ENCODE measurements at places on chromosomes 2 and 18.

GRCh38 chr2:160054984-160055725 lies 7.3 kb downstream of the PLA2R1 start:
- no peak for DNase-seq

DNA sequence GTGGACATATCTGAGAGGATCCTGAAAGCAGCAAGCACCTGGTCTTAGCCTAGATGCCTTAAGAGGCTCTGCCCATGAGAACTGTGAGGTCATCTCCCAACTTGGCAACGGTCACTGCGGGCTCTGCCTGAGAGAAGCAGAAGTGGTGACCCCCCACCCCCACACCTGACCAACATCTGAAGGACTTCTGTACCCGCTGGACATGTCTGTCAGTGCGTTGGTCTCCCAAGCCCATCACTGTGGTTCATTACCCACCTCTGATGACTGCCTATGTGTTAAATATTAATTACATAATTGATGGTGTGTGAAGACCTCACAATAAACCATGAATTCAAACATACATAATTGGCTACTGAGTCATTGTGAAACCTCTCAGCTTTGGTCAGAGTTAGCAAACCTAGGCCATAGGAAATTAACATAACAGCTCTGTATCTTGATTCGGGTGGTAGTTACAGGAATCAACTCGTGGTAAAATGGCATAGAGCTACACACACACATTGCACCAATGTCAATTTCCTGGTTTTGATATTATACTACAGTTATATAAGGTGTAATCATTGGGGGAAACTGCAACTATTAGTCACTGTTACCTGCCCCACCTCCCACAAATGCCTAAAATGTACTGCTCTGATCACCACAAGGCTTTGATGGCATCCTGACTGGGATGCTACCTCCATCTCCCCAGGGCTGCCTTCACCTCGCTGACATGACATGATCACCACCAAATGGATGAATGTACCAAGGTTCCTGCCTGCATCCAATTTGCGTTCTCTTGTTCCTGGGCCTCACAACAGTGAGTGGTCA lies 4.3 kb upstream of the GALNT1 start:
- no peak for DNase-seq

DNA sequence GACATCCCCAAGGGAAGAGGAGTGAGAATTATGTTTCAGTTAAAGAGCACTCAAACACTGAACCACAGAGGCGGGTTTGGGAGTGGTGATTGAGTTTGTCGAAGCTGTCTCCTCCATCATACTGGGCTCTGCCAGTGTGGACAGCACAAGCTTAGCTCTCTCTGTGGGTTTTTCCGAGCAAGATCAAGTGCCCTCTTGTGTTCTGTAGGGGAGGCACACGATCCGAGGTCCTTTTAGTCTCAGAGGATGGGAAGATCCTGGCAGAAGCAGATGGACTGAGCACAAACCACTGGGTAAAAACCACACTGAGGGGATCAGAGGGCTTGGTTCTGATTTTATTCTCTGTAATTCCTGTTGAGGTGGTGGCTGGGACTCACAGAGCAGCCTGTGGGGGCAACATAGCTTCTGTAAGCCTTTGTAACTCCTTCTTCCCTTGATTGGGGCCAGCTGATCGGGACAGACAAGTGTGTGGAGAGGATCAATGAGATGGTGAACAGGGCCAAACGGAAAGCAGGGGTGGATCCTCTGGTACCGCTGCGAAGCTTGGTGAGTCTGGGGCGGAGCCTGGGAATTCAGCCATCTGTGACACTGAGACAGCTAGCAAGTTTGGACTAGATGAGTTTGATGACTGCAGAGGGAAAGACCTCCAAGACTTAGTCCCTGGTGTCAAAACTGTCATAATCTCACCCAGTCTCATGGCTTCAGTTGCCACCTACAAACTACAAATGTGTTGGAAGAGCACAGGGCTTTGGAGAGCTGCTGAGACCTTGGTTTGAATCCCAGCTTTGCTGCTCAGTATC lies 2.0 kb downstream of the NAGK start:
- DNase-seq, result no peak

GRCh38 chr2:128232965-128233789 lies 85.5 kb downstream of the HS6ST1 start:
- DNase-seq, result peak; percentile 79

GRCh38 chr2:151315381-151315903 lies 26.0 kb upstream of the NMI start:
- DNase-seq, result no peak

DNA sequence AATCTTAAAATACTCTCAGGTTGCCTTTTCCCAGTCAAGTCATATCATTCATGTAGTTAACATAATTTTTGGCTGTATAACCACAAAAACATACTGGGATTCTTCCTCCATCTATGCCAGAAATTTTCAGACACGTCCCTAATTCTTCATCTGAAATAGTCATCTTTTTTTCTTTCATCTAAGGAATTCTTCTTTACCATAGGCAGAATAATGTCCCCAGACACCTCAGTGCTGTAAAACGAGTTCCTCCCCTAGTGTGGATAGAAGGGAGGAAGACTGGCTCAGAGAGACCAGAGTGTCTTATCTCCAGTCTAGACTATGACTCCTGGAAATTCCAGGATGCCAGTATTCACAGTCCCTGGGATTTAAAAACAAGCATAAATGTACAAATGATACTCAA lies 127.8 kb downstream of the MREG start:
- no peak for DNase-seq

GRCh38 chr2:85251070-85251616 lies 76.6 kb downstream of the TGOLN2 start:
- no peak for DNase-seq

DNA sequence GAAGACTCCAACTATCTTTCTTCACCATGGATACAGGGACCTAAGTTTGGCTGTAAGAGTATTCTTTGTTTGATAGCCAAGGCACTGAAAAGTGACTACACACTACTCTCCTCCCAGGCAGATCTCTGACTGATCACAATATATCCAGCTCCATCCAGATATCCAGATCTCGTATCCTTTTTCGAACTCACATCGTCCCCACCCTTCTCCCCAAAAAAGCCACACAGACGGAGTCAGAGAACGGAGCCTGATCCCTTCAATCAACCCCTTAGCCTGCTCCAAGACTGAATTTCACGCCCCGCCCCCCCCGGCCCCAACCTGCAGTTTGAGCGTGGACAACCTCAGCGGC lies 533 bp downstream of the DHX57 start:
- DNase-seq, result no peak

DNA sequence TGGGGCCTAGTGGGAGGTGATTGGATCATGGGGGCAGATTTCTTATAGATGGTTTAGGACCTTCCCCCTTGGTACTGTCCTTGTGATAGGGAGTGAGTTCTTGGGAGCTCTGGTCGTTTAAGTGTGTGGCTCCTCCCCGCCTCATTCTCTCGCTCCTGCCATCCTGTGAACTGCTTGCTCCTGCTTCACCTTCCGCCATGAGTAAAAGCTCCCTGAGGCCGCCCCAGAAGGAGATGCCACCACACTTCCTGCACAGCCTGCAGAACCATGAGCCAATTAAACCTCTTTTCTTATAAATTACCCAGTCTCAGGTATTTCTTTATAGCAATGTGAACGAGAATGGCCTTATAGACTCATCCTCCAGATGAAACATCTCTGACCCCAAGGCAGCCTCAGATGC lies 101.5 kb downstream of the KCNF1 start:
- no peak for DNase-seq

GRCh38 chr2:65164426-65164891 lies 34.6 kb upstream of the RAB1A start:
- DNase-seq, result no peak

- DNase-seq, result no peak
Measured at GRCh38 chr2:172361360-172361759, 66.0 kb upstream of the ITGA6 start.

- no peak for DNase-seq
Measured at GRCh38 chr18:35971661-35972196, 750 bp upstream of the RMP24 start.

DNA sequence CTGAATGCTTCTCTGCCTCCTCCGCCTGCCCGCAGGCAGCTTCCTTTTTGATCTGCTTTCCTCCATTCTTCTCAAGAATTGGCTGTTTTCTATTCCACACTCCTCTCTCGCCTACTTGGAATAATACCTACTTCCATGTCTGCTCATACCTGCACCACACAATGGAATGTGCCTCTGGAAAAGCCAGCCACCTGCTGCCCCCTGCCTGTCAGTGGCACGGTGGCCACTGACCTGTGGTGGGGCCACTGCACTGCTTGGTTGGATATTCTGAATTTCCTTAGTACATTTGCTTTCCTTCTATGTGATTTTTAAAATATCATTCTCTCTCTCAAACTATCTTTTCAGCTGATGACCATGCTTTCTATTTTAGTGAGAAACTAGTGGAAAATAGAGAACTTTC lies 406.9 kb downstream of the DCDC2C start:
- no peak for DNase-seq

DNA sequence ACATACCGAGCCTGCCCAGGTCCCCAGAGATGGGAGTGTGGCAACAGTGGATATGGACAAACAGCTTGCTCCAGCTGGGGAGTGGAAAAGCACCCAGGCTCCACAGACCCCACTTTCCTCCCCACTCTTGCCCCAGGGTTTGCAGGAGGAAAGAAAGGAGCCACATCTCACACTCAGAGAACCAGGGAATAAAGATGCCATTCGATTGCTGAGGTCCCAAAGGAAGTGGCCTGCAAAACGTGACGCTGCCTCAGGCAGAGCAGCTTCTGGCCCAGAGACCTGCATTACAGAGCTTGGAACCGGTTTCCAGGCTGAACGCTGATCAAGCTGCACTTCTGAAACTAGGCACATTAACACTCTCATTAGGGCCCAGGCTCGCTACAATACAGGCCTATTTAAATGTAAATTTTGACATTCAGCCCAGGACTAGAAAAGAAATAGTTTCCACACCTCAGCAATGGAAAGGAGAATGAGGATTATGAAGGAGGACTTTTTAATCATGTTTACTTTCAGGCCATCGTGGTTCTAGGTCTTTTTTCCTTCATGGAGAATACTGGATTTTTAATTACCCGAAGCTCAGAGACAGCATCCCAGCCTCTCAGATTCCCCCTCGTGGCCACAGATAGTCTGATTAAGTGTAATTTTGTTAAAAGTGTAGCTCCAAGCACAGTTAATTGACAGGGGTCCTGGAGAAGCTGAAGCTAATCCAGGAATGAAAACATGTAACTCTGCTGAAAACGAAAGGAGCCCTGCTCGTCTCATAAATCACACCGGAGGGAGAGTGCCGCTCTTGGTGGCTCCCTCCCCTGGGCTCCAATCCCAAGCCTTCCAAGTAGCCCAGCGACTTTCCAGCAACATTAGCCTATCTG lies 221.3 kb upstream of the RAB6C start:
- DNase-seq, result no peak

DNA sequence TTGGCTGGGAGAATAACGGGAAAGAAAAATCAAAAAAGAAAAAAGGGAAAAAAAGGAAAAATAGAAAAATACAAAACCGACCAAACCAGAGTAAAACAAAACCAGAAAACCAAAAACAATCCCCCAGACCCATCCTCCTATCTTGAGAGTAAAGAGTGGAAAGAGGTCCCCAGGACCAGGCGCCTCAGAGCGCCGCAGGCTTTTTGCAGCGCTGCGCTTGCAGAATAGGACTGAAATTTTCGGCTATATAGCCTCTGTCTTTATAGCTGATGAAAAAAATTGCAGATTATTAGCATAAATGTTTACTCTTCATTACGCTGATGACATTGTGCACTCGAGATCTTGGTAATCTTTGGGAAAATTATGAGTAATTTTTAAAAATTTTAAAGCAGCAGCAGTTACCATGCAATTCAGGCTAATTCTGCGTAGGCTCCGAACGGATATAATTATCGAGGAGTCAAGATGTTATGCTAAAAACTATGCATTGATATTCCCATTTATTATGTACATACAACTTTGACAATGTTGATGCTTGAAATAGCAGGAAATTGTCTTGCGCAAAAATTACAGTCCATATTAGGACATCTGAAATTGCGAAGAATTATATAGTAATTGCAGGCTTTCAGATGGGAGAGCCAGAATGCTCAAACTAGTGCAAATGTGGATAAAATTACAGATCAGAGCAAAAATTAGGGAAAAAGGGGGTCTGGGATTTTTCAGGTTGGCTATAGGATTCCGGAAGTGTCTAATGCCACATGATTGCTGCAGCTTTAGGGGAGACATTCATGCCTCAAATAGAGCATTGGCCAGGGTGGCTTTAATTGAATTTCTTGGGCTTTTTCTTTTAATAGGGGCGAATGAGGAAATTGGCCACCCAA lies 8.3 kb downstream of the DLX1 start:
- no peak for DNase-seq

- DNase-seq, result no peak
Measured at GRCh38 chr2:29644949-29645348, 276.4 kb downstream of the ALK start.

DNA sequence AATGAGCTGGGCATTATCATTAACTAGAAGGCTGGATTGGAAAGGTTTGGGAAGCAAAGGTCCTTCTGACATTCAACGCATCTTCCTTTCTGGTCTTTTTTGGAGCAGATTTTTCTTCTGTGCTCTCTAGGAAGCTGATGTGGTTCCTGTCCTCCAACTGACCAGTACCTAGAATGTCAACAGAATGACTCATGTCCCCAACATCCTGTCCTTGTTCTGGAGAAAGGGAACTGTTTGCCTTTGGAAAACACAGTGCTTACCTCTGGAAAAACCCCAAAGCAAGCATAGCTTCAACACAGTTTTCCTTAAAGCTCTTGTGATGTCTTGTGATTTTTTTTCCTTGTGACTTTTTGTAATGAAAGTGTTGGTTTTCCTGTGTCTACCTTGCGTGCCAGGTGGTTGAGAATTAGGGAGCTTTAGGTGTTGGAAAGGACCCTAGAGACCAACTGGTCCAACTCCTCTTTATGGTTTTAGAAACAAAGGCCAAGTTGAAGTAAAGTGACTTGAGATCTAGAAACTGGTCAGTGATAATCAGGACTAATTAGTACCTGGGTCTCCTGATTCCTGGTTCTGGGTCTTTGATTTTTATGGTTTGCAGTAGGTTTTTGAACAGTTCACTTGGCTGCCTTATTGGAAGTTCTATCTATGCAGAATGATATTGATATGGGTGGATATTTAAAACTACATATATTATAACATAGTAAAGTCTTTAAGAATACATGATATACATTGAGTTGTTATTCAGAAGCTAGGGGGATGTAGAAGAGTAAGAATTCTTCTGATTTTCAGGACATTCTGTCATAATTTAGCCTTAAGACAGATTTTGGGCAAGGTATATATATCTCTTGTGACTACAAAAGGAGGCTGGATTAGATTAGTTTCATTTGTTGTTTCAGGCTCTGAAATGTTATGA lies 70.5 kb downstream of the FMNL2 start:
- DNase-seq, result no peak

DNA sequence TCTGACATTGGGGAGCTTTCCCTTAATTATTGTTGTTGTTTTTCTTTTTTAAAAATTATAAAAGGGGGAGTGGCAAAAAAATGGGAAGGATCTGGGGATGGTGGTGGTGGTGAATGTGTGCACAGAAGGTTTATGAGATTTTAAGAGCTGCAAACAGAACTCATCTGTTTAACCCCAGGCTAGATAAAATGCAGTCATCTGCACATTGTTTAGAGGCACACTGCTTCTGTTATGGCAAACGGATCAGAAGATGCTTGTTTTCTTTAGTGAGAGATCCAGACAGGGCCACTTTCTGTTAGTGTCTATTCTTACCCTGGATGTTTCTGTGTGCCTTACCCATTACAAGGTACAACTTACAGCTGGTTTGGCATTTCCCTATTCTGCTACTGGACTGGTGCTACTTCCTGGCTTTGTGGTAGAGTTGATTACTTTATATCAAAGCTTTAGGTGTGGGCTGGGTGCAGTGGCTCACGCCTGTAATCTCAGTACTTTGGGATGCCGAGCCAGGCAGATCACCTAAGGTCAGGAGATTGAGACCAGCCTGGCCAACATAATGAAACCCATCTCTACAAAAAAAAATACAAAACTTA lies 68.2 kb upstream of the NRP2 start:
- DNase-seq, result no peak

- DNase-seq, result no peak
Measured at GRCh38 chr18:35028536-35028935, 12.7 kb upstream of the MAPRE2 start.

All from activated CD4-positive, alpha-beta T cell treated with anti-CD3 and anti-CD28 coated beads, Interleukin-2, amount 50 U/mL, for 24 hours (primary cell).